ENCODE measurements at places on chromosomes 2 and 18. TPM values are rescaled to one million over a fixed set of nuclear protein-coding genes. Genes with fewer than 3 reads are reported as not detected.
A peak's percentile ranks its signal among the peaks of the same experiment; 100 is the strongest.

The ADAM23 gene
- total RNA-seq, result not detected

The MOB1A gene
- 228 TPM for total RNA-seq

DNA sequence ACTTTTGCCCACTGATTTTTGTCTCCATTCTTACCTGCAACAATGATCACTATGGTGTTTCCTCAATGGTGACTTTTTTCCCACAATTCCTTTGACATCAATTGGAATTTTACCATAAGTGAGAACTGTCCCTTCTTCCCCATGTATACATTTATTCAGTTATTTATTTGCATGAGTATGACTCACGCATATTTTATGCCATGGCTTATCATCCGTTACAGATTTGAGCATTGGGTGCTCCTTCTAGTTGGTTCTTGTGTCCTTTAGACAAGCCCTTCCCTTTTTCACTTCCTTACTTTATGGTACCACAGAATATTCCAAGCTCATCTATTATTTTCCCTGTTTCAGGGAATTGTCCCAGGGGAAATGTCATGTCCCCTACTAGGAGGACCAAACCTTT is 7.6 kb downstream of the COX5B start:
- no peak for DNase-seq
- H3K4me1 ChIP-seq, result peaks cover 22% of the 10 kb centered on the region
- peaks cover 11% of the 10 kb centered on the region for H3K36me3 ChIP-seq
- no peak overlapping the region for H3K4me3 ChIP-seq

DNA sequence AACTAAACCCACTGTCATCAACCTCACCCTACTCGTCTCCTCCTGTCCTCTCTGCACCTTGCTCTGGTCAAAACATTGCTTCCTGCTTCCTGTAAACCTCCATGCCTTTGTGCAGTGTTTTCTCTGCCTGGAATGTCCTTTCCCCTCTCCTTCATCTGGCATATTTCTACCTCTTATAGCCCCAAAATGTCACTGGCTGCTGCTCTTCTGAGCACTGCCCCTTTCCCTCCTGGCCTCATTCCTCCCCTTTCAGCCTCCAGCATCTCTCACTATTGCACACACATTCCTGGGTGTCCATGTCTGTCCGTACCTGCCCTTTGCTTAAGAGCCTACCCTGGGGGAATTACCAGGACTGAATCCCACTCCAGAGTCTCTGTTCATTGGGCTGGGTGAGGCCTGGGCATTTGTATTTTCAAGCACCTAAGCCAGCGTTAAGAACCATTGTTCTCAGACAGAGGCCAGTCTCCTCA is 84.9 kb downstream of the MOGAT1 start:
- peaks cover 6% of the 10 kb centered on the region for H3K4me1 ChIP-seq
- no peaks in the 10 kb centered on the region for H3K36me3 ChIP-seq
- H3K27me3 ChIP-seq, result no peaks in the 10 kb centered on the region
- no peak for DNase-seq
- H3K27ac ChIP-seq, result no peak overlapping the region

- peak overlapping the region; percentile 11 for H3K27ac ChIP-seq
- H3K36me3 ChIP-seq, result no peaks in the 10 kb centered on the region
- H3K4me3 ChIP-seq, result peak overlapping the region; percentile 59
- H3K27me3 ChIP-seq, result peaks cover 31% of the 10 kb centered on the region
Observed at GRCh38 chr2:102063941-102064678, 72.3 kb downstream of the IL1R2 start.
